Testis (tissue), 5 donors: ENCODE measurements at places on chromosomes 3 and 15.

GRCh38 chr3:111392894-111393398, 149.1 kb upstream of the CD96 start:
- no peak for DNase-seq

DNA sequence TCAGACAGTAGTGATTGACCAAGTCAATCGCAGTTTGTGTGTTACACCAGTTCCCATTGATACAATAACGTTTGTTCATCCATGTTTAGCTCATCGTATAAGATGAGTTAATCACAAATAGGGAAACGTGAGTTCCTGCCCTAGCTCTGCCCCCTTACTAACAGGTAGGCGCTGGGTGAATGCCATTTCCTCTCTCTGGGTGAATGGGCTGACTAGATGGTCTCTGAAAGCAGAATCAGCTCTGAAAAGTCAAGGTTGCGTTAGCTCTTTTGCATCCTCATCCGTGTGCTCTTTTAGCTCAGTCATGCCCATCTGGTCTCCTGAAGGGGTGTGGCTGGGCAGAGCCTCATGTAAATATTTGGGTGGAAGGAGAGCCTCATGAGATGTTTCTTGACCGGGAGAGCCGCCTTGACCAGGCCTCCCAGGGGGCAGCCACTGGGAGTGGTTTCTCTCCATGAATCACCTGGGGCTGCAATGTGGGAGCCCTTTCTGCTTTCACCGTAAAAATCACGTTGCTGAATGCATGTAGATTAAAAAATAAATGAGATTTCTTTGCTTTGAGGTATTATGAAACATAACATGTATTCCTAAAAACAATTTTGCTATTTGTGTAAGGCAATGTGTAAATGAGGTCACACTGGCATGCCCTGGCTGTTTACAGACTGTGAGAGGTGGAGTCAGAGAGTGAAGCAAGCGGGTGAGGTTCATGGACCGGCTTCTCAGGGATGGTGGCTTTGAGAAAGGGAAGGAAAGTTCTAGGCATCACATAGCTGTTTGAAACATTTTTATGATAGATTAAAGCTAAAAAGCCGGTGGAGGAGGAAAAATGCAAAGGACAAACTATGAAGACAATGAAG, 108.4 kb upstream of the RASGRP1 start:
- DNase-seq: no peak

DNA sequence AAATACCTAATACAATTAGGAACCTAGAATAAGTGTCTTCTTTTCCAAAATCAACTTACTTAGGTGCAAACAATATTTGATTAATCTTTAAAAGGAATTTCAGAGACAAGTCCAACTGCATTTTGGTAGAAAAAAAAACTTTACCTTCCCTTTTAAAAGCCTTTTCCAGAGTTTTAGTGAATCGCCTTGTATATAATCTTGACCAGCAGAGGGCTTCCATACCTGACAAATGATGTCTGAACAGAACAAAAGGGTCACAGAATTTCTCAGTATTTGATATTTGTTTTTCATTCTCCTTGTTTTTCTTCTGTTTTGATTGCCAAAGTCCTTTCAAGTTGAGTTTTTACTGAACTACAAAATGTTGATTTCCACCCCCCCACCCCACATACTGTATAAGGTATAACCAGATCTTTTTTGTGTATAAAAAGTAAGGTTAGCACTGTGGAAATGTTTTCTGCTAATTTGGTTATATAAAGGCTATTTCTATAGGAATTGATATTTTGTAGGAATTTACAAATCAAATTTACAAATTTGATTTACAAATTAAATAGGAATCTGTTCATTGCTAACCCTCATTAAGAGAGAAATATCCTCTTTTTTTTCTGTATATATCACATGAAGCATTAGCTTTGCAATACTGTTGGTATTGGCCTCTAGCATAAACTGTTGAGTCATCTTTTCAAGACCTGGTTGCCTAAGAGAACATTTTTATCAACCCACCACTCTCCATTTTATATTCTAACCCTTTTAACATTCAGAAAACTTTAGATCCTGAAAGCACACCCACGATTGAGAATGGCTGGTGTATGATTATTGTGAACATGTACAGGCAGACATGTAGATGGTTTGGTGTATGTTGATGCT, 464.1 kb upstream of the RARB start:
- DNase-seq: no peak

DNA sequence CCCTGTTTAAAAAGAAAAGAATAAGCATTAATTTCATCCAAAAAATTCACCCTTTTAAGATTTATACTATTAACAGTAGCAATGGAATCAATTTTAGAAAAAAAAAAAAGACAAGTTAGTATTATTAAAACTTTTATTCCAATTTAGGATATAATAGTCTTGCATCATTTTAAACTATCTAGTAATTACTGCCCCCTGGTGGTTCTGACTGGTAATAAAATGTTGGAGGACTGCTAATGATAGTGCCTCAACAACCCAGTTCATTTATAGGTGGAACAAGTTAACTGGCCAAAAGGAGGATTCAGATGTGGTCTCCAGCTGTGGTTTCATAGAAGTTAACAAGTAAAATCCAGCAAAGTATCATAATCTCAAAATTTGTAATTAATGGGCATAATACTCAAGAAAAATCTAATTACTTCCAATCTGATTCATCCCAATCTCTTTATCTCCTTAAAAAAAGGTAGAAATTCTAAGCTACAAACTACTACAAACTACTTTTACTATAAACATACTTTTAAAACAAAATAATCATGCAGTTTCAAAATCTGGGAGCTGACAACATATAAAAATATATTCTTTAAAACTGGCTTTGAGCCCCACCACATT, 30.7 kb upstream of the WDR49 start:
- peak; percentile 79 for DNase-seq

DNA sequence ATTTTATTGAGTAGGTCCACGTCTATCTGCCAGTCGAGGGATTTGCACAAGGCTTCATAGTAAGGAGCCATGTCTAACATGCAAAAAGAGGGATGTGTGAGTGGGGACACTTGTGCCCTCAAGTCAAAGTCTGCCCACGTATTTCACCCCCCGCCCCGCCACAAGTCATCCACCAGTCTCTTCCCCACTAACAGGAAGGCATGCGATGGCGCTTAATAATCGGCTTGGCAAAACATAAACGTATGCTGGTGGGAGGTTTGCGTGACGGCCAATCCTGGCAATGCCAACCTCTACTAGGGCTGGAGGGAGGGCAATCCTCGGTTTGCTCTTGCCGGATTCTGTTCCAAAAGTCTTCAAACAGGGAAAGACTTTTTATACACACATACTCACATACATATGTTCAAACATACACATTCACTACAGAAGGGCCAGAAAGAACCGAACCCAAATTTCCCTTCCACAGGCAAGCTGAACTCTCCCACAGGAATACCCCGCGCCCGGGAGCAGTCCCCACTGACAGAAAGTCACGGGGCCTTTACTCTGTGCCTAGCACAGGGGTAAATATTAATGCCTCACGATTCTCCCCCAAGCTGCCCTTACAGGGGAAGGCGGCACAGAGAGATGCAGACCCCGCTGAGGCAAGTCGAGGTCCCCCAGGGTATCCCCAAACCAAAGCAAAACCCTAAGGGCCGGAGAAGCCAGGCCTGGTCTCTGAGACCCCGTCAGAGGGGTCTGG, 675 bp downstream of the PSMD6 start:
- peak; percentile 32 for DNase-seq

DNA sequence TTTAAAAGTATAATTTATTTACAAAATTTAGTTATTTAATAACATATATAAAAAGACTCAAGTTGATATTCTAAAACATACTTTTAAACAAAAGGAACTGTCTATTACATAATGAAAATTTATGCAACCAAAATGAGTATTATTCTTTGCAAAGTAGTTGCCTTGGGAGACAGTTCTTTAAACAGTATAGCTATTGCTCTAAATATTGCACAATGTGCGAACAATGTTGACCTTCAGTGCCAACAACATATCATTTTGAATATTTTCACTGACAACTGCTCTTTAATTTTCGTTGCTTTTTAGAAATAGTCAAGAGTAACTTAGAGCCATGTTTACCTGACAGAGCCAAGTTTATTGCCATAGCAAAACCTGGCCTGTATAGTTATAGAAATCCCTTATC, 124.9 kb downstream of the ZBTB20 start:
- no peak for DNase-seq

DNA sequence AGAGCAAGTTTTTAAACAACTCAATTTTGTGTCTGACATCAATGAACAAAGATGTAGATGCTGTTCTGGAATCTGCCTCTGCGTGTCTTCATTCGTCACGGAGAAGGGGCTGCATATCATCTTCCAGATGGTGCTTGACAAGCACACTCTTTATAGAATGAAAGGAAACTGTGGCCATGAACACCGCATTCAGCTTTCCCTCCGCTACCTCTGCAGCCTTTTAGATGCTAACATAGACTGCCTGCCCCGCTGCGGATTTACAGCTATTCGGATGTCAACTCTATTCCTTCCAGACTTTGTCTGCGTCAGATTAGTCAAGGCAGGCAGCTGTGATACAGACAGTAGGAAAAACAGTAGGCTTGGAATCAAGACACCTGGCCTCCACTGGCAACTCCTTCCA, 232.9 kb downstream of the TJP1 start:
- DNase-seq: no peak

- no peak for DNase-seq
Measured at GRCh38 chr3:166114448-166114847, 277.2 kb upstream of the BCHE start.

- DNase-seq: peak; percentile 53
Measured at GRCh38 chr3:153221748-153222162, 59.7 kb downstream of the RAP2B start.

GRCh38 chr3:184574515-184575417, 13.2 kb downstream of the EPHB3 start:
- no peak for DNase-seq

- DNase-seq: peak; percentile 14
Measured at GRCh38 chr3:112640930-112641801, at the start of gene CCDC80. CCDC80 (minus strand) TSS chr3:112641143; CDS start chr3:112639905, 1,238 bp downstream.

DNA sequence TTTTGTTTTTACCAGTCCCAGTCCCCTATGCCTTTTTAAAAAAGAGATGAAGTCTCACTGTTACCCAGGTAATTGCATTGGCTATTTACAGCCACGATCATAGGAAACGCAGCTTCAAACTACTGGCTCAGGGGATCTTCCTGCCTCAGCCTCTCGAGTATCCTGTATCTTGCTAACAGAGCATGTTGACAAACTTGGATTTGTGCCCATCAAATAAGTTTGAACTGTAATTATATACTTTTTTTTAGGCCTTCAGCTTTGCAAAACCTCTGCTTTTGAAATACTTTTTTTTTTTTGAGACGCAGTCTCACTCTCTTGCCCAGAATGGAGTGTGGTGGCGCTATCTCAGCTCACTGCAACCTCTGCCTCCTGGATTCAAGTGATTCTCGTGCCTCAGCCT, 3.0 kb upstream of the EDEM1 start:
- no peak for DNase-seq

GRCh38 chr3:177770383-177771230, 573.3 kb upstream of the TBL1XR1 start:
- DNase-seq: no peak

- DNase-seq: no peak
Measured at GRCh38 chr3:122101646-122102045, 46.5 kb downstream of the CD86 start.

DNA sequence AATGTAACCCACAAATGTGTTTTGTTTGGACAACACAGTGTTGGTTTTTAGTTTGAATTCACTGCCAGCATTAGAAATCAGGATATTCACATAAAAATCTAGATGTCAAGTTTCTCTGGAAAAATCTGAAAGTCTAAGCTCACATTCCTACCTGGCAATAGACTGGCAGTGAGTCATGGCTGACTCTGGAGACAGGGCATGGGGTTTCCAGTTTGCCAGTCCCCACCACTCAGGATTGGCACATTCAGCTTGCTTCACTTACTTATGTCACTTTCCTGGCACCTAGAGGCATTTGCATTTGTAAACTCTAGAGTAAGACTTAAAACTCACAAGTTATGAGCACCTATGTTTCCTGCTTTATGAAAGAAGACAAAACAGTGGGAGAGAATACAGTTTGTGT, 19.1 kb upstream of the SEC61A1 start:
- DNase-seq: no peak

DNA sequence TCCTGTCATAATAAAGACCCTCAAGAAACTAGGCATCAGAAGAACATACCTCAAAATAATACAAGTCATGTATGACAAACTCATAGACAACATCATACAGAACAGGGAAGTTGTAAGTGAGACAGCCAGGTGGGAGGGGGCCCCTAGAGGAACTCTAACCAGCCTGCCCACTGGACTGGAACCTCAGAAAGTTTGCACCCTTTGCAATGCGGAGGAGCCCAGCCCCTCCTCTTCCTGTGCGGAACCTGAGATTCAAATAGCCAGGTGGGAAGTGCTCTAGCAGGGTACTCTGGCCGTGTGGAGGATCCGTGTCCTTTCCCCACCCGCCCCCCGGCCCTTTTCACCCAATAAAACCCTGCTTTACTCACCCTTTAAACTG, 387.0 kb upstream of the CBLB start:
- peak; percentile 15 for DNase-seq

DNA sequence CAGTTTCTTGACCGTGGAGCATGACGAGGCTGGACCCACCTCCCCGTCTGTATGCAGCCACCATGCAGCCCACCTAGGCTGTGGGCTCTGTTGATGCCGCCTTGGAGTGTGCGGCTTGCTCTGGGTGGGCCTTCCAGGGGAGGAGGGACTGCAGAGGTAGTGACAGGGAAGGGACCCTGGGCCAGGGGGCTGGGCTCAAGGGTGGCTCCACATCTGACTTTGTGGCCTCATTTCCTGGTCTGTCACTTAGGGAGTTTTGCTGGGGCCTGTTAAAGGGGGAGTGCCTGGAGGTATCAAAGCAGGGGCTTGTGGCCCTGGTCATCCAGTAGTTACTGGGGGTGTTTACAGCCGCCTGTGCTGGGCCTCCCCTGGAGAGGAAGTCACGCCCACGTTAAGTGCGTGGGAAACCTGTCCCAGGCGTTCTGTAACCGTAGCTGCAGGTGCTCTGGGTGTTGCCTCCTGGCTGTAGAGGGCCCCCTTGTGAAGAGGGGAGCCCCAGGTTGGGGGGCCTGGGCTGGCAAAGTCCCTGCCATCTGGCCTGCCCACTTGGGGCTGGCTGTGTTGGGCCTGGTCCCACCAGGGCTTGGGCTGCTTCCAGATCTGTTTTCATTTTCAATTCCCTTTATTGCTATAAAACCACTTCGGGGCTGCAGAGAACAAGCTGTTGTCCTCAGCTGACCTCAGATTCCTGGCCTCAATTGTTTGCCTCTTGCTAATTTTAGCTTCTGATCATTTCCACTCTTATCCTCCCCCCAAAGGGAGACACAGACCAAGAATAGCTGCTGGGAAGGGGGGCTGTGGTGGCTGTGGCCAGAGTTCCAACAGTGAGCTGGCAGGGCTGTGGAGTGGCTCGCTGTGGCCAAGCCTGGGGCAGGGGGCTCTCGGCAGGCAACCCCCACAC, 26.5 kb downstream of the KLF13 start:
- DNase-seq: peak; percentile 92

- DNase-seq: peak; percentile 63
Measured at GRCh38 chr3:158768361-158768787, 33.5 kb upstream of the MFSD1 start.

GRCh38 chr3:99915906-99916432, 98.3 kb downstream of the CMSS1 start:
- DNase-seq: no peak
